ENCODE measurements at places on chromosomes 2 and 18.

- DNase-seq = no peak
Observed at GRCh38 chr2:227057060-227057459, 106.9 kb downstream of the COL4A4 start.

GRCh38 chr2:16005816-16006536 is 65.6 kb downstream of the MYCN start:
- DNase-seq = no peak

GRCh38 chr2:189261431-189261841 is 81.9 kb upstream of the COL5A2 start:
- DNase-seq = no peak

DNA sequence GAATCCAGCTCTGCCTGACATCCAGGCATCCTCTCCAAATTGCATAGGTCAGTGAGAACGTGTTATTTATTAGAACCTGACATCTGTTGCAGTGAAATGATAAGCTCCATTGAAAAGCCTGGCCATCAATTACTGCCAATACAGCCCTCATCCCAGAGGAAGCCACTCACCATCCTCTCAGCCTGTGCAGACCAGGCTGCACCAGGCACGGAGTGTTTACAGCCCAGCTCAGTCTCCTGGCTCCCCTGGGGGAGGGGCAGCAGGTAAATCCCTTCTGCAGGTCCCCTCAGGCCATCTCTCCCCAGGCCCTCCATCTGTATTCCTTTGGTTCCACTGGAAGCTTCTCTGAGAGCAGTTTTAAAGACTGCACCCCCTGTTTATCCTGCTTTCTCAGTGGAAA is 82.6 kb upstream of the FOSL2 start:
- DNase-seq = no peak

DNA sequence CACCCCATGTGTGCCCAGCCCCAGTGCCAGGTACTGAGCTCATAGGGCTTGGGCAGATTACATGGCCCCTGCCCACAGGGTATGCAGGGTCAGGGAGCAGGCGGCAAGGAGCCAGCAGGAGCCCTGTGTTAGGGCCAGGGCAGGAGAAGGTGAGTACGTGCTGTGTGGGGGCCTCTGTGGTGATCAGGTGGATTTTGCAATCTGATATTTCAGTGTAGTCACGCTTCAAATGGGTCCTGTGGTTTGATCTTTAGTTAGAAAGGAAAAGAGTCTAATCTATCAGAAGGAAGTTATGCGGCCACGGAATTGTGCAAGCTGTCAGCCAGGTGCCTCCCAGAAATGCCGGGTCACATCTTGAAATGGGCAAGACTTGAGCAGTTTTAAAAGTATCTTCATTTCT is 13.9 kb downstream of the UBE2F start:
- no peak for DNase-seq

- DNase-seq = no peak
Observed at GRCh38 chr2:3025261-3025660, 352.4 kb downstream of the EIPR1 start.

DNA sequence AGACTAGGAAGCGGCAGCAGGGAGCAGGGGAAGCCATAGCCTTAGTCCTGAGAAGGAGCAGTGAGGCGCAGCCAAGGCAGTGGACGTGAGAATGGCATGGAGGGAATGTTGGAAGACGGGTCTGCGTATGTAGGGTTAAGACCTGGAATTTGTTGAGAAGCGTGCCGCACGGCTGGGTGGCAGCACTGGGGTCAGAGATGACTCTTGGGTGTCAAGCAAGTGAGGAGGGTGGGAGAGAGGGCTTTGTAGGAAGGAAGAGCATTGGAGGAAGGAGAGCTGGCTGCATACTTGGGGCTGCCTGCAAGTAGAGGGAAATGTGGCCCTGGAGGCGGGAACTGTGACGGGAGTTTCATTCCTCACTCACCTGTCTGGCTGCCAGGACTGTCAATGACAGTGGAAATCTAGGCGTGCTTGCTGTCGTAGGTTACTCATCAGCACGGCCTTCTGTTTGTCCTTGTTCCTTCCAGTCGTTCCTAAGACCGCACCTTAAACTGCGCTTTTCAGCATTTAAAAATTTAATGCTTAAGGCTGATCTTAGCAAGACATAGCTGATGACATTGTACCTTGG is 108.0 kb downstream of the ITGB1BP1 start:
- DNase-seq = no peak

GRCh38 chr2:30034052-30034775 is 112.6 kb upstream of the YPEL5 start:
- DNase-seq = no peak

DNA sequence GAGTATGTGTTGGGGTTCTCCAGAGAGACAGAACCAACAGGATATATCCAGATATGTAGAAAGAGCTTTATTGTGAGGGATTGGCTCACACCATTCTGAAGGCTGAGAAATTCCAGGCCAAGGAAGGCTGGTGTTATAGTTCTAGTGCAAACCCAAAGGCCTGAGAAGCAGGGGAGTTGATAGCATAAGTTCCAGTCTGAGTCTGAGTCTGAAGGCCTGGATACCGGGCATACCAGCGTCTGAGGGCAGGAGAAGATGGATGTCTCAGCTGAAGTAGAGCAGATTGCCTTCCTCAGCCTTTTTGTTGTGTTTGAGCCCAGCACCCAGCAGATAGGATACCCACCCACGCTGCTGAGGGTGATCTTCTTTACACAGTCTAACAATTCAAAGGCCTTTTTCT is 211.7 kb upstream of the RASGRP3 start:
- no peak for DNase-seq

DNA sequence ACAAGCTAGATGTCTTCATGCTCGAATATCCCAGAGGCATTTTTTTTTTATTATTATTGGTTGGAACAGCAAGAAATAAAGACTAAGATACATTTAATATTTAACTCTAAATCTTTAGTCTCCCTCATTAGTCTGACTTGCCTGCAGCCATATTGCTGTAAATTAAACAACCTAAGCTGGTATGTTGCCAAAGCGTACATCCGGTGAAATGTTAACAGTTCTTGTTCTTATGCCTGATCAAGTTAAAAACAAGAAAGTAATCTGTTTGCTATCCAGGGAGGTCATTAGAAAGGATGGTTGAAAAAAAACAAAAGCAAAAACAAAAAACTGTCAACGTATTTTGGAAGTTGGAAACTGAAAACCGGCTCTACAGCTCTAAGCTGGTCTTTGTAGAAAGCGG is 125.9 kb upstream of the NABP1 start:
- no peak for DNase-seq

GRCh38 chr2:230939066-230939591 is 14.1 kb upstream of the GPR55 start:
- no peak for DNase-seq
